ENCODE measurements at places on chromosomes 7 and 10.

DNA sequence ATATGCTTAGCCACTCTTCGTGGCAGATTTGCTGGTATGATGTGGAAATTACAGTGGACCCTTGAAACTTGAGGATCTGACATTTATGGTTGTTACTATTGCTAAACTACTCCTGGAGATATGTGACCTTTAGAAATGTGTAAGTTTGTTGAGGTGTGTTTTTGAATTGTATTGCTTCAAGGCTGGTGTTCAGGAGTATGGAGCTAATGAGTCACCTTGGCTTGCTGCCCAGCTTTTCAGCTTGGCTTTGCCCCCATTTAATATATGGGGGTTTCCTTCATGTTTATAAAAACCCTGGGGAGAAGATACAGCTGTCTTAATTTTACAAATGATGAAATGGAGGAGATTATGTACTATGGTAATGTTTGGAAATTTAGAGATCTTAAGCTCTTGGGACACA lies 11.6 kb downstream of the HBP1 start:
- peak; percentile 71 for DNase-seq

DNA sequence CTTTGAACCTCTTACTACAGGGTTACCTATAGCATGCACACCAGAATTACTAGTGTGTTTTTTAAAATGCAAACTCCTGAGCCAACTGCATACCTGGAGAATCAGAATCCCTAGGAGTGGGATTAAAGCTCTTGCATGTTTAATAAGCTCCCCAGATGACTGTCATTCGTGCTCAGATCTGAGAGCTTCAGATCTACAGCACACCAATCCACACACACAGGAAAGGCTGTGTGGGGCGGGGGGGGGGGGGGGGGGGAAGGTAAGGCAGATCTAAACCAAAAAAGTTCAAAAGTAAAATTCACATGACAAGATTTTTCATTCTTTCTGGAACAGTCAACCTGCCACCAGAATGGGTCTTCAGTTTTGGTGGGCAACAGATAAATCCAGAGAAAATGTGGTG lies 5.5 kb downstream of the FAM3C start:
- no peak for DNase-seq

- DNase-seq = no peak
Measured at GRCh38 chr10:71267508-71268240, 51.4 kb upstream of the SLC29A3 start.

DNA sequence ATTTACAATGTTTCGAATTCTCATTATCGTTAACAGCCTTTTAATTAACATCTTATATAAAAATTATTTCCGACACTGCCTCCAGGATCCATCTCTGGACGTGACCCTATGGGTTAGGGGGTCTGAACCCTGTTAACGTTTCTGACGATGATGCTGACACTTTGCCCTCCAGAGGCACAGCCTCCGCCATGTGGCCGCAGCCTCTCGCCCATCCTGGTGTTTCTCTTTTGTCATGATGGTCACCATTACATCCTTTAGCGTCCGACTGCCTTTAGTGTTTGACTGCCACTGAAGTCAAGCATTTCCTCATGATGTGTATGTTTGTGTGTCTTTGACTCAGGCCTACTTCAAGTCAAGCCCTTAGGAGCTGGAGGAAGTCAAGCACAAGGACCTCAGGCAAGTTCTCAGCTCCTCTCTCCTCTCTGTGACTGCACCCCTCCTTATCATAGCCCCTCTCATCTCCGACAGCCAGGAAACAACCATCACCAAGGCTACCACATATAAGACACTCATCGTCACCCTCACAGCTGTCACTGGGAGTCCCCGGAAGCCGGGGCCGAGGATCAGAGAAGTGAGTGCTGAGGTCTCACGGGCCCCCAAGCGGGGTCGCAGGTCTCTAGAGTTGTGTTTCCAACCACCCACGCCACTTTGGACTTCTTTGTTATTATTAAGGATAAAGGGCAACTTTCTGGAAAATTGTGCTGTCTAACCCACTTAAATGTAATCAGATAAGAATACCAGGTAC lies 96.1 kb upstream of the PPP2R2D start:
- no peak for DNase-seq

GRCh38 chr10:36494371-36494770 lies 631.0 kb upstream of the ANKRD30A start:
- DNase-seq = no peak

- no peak for DNase-seq
Measured at GRCh38 chr10:122461367-122461728, at the start of gene HTRA1. Gene HTRA1, plus strand, starts transcription at chr10:122461553. Its CDS starts 100 bp downstream, at chr10:122461653.

- no peak for DNase-seq
Measured at GRCh38 chr10:51129946-51130544, 55.8 kb downstream of the PRKG1 start.

DNA sequence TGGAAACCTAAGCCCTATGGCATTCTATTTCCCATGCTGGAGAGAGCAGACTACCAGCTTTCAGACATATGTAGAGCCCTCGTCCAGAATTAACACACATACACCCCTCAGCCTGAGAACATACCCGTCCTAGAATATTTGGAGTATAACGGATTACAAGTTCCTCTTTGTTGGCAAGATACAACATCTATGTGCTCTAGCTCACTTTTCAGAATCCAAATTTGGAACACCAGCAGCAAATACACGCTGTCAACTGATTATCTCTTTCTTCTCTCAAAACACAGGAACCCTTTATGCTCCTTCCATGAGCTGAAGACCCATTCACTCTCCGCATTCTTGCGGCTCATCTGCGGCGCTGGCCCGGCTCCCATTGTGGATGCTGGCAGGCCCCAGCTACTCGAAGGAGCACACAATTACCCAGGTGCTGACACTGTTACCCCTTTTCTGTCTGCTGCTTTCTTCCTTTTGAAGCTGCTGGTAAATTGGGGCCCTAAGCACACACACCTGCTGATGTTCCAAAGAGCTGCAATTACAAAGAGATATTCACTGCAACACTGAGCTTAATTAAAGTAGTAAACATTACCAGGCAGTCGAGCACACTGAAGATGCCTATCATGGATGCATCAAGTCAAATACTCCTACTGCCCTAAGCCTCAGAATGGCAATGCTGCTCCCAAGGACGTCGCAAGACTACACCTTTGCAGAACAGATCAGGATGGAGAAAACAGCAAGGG lies 70.0 kb downstream of the VOPP1 start:
- no peak for DNase-seq

Measured in CD4-positive, alpha-beta T cell treated with Interleukin-4 for 4 hours (primary cell).